ENCODE measurements at places on chromosomes 1 and 21.

DNA sequence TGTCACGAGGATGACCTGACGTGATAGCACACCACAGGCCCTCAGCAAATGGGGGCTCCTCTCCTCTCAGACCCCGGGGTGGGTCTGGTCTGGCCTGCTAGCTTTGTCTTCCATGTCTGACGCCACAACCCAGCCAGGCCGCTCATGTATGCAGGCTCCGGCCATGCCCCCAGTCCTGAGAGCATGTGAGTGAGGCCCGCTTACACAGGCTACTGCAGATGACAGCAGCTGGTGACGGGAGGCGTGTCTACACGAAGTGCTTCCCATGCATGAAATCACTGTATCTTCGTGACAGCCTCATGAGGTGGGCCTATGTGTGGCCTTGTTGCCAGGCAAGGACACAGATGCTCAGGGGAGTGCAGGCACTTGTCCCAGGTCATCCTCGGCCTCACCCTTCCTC lies 16.4 kb downstream of the WNT4 start:
- DNase-seq = no peak

- no peak for DNase-seq
These were observed 83.1 kb upstream of the ZNF648 start for GRCh38 chr1:182144646-182145030.

DNA sequence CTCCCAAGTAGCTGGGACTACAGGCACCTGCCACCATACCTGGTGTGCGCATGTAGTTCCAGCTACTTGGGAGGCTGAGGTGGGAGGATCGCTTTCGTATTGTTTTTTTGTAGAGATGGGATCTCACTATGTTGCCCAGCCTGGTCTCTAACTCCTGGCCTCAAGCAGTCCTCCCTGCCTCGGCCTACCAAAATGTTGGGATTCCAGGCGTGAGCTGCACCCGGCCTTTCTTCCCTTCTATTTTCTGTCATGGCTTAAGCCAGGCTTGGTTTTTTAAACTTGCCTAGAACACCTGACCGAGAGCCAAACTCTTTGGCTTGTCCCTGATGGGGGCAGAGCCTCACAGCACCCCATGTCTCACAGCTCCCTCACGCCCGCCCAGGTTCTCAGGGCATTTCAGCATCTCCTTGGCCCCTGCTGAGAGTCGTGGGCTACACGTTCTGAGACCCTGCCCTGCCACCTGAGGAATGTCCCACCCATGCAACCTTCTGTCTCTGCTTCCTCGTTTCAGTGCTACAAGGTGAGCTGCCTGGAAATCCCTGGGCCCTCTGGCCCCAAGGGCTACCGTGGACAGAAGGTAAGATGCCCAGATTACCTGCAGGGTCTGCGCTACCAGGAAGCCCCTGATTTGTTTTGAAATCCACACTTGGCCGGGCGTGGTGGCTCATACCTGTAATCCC lies 15.7 kb downstream of the COL6A2 start:
- no peak for DNase-seq

DNA sequence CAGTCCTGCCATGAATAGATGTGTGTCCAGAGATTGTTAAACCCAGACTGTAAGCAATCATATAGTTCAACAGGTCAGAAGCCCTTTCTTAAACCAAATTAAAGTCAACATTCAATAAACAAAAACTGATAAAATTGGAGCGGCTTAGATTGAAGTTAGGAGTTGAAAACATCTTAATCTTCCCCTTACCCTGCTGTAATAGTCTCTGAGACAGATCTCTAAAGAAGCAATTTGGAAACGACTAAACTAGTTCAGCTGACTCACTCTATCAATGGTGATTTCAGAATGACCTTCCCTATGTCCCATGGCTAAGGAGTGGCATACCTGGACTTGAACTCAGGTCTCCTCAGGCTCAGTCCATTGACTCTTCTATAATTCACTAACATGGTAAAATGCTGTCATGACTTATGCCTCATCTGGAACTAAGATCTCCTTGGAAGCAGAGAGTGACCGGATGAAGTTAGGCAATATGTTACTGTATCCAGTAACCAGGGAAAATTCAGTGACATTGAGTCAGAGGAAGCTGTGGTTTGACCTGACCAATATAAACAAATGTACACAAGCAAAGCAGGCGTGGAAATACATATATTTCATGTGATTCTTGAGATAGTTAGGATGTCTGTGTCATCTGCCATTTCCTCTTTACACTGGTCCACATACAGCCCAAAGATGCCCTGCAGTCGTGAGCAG lies 30.1 kb downstream of the SGIP1 start:
- DNase-seq = no peak

DNA sequence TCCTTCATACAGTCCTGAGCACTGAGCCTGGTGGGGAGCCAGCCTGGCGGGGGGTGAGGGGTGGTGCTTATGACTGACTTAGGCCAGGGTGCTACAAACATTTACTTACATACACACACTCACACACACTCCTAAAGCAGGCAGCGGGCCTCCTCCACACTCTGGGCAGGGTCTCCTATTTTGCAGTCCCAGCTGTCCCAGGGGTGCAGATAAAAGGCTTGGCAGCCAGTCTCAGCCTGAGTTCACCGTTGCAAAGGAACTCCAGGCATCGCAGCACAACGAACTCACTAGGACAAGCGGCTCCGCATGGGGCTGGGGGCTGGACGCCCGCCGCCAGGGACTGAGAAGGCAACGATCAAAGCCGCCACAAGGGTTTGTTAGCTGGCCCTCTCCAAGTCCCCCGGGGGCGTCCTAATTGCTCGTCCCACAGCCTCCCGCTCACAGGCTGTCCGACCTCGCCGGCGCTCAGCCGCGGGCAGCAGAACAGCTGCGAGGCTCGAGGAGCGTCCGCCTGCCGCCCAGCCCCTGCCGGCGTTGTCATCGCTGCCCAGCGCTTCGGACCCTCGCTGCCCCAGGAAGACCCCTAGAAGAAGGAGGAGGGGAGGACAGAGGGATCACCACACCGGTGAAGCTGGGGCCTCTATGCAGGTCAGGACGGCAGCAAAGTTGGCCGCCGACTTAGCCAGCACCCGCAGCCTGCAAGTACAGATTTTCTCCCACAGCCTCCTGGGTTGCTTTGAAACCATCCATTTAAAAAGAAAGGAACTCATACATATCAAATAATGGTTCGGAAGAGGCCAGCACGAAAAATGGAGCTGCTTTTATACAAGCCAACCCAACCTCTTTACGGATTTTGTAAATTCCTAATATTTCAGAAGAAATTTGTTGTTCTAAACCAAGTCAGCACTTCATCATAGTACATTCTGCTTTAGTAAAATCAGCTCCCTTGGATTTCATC lies 6.2 kb downstream of the BARHL2 start:
- no peak for DNase-seq

- no peak for DNase-seq
These were observed 1643.8 kb downstream of the MRPL39 start for GRCh38 chr21:23963454-23963853.

- no peak for DNase-seq
These were observed 86.3 kb downstream of the MPZL1 start for GRCh38 chr1:167808104-167808503.

- DNase-seq = no peak
These were observed 2.1 kb downstream of the ADGRL2 start for GRCh38 chr1:81802707-81803430.

DNA sequence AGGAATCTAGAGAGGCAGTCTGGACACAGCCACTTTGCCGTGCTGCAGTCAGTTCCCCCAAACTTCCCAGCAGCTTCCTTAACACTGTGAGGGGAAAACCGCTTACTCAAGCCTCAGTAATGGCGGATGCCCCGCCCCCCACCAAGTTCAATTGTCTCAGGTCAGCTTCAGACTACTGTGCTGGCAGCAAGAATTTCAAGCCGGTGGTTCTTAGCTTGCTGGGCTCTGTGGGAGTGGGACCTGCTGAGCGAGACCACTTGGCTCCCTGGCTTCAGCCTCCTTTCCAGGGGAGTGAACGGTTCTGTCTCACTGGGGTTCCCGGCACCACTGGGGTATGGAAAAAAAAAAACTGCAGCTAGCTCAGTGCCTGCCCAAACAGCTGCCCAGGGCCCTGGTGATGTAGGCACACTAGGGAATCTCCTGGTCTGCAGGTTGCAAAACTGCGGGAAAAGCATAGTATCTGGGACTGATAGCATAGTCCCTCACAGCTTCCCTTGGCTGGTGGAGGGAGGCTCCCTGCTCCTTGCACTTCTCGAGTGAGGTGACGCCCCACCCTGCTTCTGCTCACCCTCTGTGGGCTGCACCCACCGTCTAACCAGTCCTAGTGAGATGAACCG lies 23.7 kb upstream of the HFM1 start:
- DNase-seq = no peak

DNA sequence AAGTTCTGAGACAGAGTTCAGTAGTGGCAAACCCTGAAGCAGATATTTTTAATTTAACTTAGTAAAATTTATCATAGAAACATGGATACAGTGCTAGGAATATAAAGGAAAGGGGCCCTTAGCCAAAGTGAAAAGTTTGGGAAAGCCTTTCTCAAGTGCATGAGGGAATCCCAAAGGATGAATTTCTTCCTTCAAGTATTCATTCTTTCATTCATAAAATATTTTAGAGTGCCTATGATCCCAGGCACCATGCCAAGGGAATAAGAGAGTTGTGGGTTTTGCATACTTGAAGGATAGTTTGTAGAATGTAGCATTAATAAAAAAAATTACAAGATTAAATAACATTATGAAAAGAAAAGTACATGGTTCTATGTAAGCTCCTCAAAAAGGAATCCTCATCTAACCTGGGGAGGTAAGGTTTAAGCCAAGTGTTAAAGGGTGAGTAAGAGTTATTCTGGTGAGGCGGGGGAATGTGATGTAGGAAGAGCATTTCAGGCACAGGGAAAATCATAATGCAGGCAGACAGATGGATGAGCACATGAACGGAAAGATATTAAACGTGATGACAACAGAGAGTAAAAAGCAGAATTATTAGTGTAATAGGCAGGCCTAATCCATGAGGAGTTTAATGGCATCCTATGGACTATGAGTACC lies 40.4 kb upstream of the NTNG1 start:
- DNase-seq = no peak

- DNase-seq = no peak
These were observed 79.4 kb upstream of the PPP2R5A start for GRCh38 chr1:212205843-212206242.

GRCh38 chr1:19735440-19736127 lies 64.1 kb downstream of the TMCO4 start:
- no peak for DNase-seq

DNA sequence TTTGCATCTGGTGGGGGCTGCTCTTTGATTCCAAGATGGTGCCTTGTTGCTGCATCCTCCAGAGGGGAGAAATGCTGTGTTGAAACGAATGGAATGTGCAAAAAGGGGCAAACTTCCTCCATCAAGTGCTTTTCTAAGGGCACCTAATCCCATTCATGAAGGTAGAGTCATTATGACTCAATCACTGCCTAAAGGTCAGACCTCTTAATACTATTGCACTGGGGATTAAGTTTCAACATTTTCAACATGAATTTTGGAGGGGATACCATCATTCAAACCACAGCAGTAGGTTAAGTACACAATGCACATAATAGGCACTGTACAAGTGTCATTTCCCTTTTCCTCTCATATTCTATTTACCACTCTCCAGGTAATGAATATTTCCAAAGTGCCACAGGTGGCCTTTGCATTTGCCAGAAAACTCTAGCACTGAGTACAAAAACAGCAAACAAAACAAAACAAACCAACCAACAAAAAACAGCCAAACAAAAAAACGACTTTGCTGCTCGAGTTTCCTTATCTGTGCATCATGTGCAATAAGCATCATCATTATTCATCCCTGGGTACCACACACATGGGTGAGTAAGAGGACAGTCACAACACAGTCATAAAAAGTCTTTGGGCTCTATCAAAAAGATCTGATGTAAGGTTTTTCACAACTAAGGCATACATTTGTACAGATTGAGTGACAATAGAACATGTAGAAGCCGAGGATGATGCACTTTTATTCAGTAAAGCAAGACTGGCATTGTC lies 42.5 kb downstream of the IFI44 start:
- DNase-seq = no peak

DNA sequence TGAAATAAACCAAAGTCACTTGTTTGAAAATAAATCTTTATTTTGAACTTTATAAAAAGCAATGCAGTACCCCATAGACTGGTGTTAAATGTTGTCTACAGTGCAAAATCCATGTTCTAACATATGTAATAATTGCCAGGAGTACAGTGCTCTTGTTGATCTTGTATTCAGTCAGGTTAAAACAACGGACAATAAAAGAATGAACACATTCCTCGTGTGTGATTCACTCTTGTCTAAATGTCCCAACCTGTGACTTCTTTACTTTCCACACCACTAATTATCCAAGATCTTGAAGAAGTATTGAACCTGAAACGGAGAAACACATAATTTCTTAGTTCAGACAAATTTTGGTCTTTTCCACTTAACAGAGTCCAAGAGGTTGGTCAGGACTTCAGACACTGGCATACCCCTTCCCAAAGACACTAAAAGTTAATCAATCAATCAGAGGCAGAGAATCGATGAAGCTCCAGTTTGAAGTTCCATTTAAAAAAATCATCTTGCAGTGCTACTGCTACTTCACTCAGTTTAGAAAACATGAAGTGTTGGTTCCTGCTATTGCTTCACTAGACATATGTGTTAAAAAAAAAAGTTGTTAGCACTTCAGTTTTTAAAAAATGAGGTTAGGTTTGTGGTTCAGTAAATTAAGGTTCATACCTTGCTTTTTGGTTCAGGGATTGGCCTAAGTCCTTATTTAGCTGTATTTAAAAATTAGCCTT lies 26.2 kb downstream of the ATP1B1 start:
- no peak for DNase-seq

DNA sequence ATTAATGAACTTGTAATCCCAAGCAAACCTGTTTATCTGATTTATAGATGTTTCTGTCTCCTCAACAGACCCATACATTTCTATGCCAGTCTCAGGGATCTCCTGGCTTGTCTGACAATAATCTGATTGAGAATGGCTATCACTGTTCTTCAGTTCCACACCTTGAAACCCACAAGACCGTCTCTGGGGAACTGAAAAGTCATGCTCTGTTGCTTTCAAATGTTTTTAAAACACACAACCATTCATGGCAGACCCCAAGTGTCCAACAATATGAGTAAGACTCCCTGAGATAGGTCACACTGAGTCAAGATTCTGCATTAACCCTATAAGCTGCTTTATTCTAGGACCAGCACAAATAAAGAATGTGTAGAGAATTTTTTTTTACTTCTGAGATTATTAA lies 611.2 kb upstream of the PLXNA2 start:
- no peak for DNase-seq

DNA sequence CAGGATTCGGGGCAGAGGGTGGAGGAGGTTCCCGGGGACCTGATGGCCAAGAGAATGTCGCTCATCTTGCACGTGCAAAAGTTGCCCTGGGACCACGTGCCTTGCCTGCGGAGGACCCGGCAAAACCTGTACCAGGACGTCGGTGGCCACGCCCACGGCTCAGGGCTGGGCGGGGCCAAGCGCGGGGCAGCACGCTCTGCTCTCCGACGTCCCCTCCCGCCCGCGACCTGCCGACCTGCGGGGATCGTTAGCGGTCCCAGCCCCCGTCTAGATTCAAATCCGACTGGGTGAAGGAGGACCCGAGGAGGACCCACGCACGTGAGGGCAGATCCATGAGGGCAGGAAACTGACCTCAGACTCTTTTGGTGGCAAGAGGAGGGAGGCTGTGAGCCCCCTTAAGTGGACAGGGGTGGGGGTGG lies at the start of gene C1orf167:
TSS of gene C1orf167 (plus strand) at position 206 of the 419 bp plus-strand sequence. CDS start 2,208 bp downstream, outside the sequence.
- no peak for DNase-seq

All from Kasumi-1 (cell line).